ENCODE measurements at places on chromosomes 16 and 17.

DNA sequence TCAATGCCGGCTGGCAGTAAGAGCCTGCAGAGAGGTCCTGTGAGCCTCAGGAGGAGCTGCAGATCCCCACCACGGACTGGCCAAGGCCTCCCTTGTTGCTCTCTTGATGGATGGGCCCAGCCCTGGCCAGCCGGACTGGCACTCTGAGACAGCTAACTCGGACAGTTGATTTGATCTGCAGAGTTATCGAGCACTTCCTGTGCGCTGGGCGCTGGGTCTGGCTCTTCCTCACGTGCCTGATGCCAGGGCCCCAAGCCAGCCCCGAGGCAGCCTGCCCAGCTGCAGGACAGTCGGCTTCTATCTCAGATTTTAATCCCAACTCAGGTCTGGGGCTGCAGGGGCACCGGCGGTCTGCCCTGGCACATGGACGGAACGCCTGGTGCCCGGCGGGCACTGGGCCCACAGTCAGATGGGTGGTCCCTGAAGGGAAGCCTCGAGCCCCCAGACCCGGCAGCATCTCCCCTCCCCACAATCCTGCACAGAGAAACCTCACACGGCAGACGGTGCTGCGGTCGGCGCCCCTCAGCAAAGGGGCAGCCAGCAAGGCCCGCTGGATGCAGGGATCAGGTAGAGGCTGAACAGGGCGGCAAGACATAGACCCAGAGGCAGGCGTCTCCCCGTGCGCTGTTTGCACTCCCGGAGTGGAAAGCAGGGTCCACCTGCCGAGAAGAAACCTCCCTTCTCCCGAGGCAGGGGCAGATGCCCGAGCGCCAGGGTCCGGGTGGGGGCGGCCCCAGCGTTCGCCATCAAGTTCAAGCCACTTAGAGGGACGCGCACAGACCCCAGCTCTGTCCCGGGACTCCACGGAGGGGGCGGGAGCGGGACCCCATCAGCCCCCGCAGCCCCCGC is 34.0 kb downstream of the TIMM22 start:
- no peak for DNase-seq

DNA sequence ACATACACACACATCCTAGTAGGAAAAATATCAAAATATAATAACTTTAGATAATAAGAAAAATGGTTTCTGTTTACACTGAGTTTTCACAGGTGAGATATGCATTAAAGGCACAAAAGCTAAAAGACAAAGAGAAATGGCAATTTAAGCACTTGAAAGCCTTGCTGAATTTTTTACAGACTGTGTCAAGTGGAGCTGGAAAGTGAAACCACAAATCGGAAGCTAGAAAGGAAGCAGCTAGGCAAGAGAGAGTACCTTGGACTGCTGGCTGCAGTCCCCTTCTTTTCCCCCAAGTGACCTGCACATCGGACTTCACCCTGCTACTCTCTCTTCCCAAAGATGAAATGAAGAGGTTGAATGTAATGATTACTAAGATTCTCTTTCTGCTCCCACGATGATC is 135.1 kb downstream of the CDH13 start:
- DNase-seq = no peak

GRCh38 chr17:3710951-3711383 is 12.7 kb upstream of the HASPIN start:
- DNase-seq = no peak

GRCh38 chr17:66611397-66611796 is 223.5 kb upstream of the CACNG5 start:
- DNase-seq = no peak

- no peak for DNase-seq
Observed at GRCh38 chr17:4849011-4849536, 15.9 kb downstream of the MINK1 start.

- no peak for DNase-seq
Observed at GRCh38 chr16:23784811-23785447, 30.1 kb downstream of the CHP2 start.

DNA sequence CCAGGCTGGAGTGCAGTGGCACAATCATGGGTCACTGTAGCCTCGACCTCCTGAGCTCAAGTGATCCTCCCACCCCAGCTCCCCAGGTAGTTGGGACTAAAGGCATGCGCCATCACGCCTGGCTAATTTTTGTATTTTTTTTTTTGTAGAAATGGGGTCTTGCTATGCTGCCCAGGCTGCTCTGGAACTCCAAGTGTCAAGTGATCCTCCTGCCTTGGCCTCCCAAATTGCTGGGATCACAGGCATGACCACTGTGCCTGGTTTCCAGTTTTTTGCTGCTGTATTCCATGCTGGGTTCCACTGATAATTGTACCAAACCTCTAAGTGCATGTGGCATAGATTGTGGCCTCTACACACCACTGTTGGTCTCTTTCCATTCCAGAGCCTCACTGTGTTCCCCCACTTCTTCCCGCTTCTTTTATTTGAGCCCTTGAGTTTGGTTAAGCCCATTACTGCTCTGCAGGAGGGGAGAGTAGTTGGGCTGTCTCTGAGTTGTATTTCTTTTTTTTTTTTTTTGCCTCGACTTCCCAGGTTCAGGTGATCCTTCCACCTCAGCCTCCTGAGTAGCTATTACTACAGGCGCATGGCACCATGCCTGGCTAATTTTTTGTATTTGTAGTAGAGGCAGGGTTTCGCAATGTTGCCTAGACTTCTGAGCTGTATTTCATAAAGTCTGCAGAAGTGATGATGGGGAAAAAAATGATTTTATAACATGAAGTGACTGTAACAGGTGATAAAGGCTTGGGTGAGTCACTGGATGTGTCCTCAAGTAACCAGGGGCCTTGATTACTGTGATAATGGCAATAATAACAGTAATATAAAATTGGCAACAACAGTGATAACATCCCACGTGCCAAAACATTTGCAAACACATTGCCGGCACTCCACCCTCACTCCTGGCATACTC is 30.0 kb downstream of the EEF2K start:
- no peak for DNase-seq

GRCh38 chr16:19118938-19119431 is 5.2 kb downstream of the ITPRIPL2 start:
- DNase-seq = no peak

DNA sequence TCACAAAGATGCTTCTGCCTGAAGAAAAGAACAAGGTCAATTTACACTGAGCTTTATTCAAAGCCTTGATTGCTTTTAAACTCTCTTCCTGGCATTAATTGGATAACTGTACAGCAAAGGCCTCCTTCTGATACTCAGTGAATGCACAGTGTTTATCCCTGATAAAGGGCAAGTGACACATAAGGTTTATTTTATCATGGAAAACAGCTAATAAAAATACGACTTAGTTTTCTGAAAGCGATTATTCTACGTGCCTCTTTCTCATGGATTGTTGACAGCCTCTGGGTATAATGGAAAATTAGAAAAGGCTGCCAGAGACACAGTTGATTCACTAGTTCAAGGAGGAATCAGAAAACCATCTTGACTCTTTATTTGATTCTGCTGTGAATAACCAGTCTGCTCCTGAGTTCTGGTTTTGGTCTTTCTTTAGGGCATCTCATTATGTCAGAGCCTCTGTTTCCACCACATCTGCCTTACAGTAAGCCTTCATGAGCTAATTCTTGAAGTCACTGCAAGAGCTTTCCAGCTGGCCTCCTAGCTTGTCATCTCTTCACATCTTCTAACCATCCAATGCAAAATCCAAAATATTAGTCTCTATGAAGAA is 212.9 kb downstream of the CNTNAP4 start:
- peak; percentile 43 for DNase-seq

DNA sequence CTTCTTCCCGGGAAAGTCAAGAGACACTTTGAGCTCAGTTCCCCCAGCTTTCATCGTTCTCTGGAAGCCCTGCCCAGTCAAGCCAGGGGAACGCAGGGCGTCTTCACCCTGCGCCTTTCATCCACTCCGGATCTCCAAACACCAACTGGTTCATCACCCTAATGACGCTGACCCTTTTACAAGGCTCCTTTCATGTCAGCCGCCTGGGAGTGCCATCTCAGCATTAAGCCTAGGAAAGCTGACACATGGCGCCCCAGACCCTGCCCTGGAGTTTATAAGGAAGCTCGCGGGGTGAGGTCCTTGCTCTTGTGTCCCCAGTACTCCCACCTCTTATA is 594 bp upstream of the DNAJC7 start:
- peak; percentile 90 for DNase-seq

- DNase-seq = no peak
Observed at GRCh38 chr17:378068-378467, 25.5 kb upstream of the RPH3AL start.

- no peak for DNase-seq
Observed at GRCh38 chr17:62597920-62598319, 29.6 kb upstream of the MRC2 start.

GRCh38 chr16:67534431-67534830 is 5.8 kb downstream of the RIPOR1 start:
- no peak for DNase-seq

DNA sequence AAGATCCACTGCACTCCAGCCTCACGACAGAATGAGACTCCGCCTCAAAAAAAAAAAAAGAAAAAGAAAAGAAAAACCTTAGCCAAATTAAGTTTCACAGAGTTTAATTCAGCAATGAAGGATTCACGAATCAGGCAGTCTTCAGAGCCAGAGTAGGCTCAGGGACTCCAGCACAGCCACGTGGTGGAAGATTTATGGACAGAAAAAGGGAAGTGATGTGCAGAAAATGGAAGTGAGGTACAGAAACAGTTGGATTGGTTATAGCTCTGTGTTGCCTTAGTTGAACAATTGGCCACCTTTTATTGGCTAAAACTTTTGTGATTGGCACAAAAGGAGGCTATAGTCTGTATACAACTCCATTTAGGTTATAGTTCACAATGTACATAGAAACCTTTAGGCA is 256.6 kb downstream of the HS3ST3B1 start:
- no peak for DNase-seq

GRCh38 chr17:51152766-51153209 is 571 bp upstream of the NME1 start:
- peak; percentile 66 for DNase-seq

DNA sequence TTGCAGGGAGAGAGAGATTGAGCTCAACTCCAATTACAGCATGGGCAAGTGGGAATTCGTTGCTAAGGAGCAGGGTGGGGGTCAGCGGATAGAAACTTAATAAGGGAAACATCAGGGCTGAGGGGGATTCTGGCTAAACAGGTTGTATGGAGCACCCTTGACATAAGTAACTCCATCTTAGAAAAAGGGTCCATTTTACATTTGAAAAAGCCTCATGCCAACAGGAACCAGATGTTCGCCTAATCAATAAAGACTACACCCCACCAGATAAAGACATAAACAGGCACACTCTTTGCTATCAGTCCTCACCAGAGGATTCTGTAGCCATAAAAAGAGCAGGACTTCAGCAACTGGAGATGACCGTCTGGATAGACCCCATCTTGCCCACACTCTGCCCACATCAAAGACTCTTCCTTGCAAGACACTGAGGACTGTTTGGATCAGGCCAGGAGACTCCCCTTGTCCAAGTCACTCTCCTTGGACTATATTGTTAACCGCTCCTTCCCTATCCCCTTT is 1.6 kb upstream of the LRRC75A start:
- DNase-seq = no peak

- DNase-seq = no peak
Observed at GRCh38 chr16:85872734-85873133, 26.2 kb upstream of the IRF8 start.

DNA sequence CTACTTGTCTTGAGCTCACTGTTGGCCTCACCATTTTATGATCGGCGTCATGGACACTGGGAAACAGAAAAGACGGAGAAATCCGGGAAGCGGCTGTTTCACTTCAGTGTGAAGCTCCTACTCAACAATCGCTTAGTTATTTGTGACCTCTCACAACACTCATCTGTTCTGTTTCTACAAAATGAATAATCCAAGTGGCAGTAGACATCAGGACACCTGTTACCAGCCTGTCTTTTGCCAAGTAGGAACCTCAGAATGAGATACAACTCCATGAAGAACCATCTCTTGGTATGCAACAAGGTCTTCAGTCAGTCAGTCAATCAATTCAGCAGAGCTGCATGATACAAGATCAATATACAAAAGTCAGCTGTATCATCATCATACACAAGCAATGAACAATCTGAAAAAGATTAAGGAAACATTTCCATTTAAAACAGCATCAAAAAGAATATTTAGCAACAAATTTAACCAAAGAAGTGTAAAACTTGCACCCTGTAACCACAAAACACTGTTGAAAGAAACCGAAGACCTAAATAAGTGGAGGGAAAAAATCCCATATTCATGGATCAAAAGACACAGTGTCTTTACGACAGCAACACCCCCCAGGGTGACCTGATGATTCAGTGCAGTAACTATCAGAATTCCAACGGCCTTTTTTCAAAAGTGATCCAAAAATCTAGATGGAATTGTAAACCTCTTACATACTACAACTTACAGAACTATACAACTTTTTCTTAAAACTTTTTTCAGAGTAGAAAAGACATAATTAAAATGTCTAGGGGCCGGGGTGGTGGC is 63.4 kb downstream of the ANKRD11 start:
- no peak for DNase-seq

DNA sequence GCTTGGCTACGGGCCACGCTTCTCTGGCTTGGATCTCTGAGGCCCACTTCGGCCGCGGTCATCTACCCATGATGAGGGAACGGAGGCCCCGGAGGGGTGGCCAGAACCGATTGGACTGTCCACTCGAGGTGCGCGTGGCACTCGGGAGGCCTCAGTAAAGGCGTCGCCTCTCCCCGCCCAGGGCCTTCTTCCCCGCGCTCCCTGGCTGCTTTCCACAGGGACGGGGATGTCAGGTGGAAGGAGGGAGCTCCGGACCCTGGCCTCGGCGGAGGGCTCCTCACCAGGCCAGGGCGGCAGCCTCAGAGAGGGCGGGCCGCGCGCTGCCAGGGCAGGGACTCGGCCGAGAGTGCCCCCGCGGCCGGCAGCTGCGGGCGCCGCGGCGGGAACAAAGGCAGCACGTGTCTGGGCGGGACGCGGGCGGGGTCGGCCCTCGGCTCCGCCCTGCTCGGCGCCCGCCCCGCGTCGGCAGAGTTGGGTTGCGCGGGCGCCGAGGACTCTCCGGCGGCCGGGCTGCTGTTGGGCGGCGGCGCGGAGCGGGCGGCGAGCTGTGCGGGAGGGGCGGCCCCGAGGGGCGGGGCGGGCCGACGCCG is 587 bp upstream of the CDK5R1 start:
- peak; percentile 89 for DNase-seq

DNA sequence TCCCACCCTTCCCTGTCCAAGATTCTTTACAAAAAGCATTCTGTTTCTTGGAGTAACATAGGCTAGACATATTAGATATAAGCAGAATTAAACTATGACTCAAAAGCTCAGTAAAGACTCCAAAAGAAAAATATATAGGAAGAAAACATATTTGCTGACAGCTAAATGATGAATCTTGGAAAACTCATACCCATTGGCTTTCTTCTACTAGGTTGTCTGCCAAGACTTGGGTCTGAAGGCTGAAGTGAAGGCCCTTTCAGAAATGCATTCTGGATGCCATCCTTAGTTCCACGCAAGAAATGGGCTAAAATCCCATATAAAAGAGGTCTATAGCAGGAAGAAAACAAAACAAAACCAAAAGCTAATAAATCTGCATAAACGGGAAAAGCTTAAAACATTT is 15.1 kb downstream of the CEP20 start:
- no peak for DNase-seq

DNA sequence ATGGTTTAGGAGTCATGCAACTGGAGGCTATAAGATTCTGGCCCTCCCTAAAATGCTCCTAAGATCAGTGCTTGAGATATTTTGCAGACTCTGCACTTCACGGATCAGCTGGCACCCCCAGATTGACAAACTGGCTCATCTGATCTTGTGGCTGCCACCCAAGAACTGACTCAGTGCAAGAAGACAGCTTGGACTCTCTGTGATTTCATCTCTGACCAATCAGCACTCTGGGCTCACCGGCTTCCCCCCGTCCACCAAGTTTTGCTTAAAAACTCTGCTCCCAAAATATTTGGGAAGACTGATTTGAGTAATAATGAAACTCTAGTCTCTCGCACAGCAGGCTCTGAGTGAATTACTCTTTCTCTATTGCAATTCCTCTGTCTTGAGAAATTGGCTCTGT is 26.3 kb upstream of the CCL2 start:
- no peak for DNase-seq

GRCh38 chr16:85415196-85416090 is 197.7 kb upstream of the GSE1 start:
- peak; percentile 80 for DNase-seq

Measured in NCI-H82 (cell line).